ENCODE measurements at places on chromosomes 11 and 22.

DNA sequence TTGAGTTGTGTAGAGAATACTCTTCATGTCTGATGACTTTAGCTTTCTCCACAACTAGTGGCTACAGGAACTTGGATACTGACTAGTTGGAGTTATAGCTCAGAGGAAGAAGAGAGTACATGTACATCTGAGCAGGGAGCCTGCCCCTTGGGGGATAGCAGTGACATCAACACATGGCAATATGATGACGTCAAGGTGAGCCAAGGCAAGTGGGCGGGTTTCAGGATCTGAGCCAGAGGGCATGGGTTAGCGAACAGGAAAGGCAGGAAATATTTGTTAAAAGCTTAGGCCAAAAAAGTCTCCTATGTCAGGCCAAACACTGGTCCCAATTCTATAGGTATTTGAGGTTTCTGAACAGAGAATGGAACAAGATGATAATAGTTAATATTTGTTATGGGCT lies 42.0 kb upstream of the HORMAD2 start:
- DNase-seq = no peak

DNA sequence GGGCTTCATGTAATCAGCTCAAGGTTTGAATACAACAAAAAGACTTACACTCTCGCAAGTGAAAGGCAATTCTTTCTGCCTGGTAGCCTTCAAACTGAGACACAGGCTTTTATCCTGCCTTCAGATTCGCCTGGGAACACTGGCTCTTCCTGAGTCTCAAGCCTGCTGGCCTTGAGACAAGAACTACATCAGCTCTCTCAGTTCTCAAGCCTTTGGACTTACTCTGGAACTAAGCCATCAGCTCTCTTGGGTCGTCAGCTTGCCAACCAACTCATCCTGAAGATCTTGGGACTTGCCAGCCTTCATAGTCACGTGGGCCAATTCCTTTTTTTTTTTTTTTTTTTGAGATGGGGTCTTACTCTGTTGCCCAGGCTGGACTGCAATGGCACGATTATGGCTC lies 35.7 kb upstream of the LRRC10B start:
- no peak for DNase-seq

- DNase-seq = no peak
Measured at GRCh38 chr11:71059662-71060061, 192.7 kb downstream of the SHANK2 start.

GRCh38 chr22:36773935-36774334 lies 2.0 kb downstream of the IFT27 start:
- no peak for DNase-seq

DNA sequence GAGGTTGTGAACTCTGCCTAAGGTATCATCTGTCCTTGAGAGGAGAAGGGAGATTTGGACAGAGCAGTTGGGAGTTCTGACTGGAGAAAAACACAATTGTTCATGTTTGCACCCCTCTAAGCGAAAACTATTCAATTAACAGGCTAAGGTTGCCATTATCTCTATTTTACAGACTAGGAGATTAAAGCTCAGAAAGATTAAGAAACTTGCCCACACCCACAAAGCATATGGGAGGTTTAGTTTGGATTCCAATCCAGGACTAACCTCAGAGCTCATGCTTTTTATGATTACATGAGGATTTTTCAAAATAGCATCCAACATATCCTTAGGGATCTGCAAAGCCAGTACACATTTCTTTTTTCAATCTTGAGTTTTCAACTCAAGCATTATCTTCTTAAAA lies 22.0 kb downstream of the GAB2 start:
- no peak for DNase-seq

GRCh38 chr11:29914203-29914930 lies 102.5 kb downstream of the KCNA4 start:
- no peak for DNase-seq

DNA sequence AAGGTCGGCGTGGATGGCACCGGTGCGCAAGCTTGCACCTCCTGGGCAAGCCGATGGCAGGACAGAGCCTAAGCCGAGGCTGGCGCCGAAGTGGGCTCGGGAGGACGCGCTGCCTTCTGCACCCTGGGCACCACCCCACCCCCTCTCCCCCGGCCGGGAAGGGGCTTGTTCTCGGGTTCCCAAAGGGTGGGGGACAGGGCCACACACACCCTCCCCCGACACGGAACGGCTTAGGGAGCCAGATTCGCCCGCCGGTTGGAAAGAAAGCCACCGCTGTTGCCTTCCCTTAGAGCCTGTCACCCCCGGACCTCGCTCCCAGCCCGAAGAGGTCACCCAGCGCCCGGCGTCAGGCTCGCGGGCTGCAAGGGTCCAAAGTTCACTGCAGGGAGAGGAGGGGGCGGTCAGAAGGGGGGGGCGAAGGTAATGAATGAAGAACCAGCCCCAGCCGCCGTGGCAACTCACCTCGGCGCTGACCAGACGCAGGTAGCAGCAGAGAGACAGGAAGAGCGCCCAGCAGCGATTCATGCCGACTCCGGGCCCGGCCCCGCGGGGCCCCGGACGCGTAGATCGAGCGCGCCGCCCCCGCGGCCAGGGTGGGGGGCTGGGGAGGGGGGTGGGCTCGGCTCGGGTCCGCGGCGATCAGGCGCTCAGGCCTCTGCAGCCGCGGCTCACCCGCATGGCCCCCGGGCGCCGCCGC lies 1.2 kb downstream of the PDGFB start:
- peak; percentile 57 for DNase-seq

DNA sequence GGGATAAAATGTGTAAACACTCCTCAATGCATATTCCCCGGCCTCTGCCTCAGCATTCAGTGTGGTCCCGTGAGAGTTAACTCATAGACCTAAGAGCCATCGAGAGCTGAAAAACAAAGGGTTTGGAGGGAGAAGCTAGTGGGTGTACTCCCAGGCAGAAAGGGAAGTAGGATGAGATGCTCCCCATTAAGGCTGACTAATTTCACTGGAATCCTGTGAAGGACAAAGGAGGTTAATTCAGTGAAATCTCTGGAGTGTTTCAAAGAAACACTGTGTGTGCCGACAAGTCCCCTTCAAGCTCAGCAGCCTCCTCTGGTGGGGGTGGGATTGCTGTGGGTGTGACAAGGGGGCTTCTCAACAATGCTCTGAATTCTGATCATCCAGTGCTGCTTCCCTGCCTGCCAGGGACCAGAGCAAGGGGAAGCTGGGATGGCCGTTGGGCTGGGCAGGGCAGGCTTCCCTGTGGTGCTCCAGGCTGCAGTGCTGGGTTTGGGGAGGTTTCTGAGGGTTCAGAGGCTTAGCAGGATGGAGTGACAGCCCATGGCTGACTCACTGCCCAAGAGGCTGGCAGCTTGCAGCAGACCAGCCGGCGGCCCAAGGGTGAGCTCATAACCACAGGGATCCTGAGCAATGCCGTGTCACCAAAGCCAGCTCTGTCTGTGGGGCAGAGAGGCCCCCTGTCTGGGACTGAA lies 61.4 kb upstream of the BMAL1 start:
- DNase-seq = no peak

DNA sequence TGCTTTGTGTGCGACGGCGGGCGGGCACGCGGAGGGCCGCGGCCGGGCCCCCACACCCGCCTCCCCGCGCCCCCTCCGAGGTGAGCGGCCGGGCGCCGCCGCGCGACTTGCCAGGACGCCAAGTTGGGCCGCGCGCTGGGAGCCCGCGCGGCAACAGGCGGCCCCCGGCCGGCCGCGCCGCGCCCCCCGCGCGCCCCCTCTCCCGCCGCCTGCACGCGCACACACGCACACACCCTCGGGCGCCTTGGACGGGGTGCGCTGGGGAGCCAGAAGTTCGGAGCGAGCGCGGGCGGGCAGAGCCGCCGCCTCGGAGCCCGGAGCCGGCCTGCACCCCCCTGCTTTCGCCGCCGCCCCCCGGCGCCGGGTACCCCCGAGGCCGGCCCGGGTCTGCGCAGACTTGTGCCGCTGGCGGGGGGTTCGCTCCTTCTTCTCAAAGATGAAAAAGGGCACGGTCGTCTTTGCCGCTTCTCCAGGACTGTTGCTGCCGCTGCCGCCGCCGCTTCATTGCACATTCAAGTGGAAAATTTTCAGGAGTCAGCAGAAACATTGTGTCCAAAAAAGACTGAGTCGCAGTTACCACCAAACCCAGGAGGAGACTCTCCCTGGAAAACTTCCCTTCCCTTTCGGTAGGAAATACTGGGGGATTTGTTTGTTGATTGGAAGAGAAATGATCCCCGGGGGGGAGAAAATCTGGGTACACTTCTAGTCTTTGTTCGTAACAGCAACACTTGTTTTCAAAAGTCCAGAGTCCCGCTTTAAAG lies 895 bp downstream of the TEAD1 start:
- DNase-seq = peak; percentile 63

DNA sequence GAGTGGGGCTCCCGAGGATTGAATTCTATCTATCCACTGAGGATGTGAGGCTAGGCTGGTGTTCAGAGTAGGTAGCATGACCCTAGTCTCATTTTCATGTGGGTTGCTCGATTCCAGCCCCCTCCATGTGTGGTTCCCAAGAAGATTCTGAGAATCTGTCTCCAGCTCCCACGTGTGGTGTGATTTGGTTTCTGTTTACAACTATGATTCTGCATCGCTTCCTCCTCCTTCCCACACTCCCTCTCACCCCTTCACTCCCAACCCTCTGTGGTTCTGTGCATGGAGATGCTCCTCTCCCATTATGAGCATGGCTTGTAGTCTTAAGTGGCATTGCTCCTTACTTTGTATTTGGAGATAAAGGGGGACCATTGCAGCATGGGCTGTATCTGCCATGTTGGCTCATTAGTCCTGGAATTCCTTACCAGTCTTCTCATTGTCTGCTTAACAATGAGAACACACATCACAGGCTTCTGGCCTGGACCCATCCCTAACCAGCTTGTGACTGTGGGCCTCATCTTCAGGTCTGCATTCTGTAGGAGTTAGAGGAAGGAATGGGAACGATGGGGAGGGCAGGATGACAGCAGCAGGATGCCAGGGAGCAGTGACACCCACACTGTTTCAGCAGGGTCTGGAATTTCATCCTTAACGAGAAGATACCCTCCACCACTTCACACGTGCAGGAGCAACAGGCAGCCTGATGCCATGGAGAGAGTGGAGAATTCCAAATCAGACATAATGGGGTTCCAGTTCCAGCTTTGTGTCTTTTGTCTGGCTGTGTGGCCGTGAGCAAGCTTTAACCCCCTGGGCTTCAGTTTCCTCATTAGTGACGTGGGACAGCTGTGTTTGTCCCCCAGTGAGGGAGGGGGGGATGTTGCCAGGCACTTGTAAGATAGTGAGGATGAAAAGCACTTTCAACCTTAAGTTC lies 86.0 kb downstream of the CCDC81 start:
- no peak for DNase-seq

DNA sequence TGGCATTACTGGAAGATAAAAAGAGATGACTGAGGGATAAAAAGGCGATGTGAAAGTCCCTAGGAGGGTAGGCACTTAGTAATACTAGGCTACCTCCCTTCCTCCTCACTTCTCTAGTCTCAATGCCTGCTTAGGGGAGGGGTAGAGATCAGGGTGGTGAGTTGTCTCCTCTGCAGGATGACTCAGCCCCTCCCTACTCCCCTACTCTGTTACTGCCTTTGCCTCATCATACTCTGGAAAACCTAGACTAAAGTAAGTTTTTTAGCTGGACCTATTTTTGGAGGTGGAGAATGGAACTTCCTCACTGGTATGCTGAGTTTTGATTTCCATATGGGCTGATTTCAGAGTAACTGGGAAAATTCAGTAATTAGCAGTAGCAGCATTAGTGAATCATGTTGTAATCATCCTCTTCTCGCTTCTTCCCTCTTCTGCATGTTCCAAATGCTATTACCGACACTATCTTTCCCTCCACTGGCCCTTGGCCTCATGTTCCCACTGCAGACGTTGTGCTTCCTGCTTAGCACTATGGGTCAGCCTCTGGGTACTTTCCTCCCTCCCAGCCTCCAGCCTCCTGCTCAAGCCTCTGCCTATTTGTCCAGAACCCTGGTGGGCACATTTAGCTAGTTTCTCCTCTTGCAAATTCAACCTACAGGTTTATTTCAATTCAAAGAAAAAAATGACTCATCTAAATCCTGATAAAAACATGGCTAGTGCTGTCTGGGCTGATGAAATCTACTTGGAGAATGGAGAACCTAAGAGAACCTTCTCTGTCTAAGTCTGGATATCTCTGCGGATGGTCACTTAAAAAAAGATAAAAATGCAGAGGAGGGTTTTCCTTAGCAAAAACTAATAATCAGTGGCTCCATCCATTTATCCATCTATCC lies 281.7 kb downstream of the ST3GAL4 start:
- no peak for DNase-seq

GRCh38 chr11:131191606-131192005 lies 178.8 kb upstream of the NTM start:
- DNase-seq = no peak

DNA sequence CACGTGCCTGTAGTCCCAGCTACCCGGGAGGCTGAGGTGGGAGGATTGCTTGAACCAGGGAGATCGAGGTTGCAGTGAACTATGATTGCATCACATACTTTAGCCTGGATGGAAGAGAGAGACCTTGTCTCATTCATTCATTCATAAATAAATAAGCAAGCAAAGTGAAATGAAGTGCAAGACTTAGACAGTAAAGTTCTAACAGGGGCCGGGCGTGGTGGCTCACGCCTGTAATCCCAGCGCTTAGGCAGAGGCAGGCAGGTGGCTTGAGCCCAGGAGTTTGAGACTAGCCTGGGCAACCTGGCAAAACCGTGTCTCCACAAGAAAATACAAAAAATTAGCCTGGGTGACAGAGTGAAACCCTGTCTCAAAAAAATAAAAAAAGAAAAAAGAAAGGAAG lies 1.6 kb upstream of the ZNF280A start:
- DNase-seq = no peak

DNA sequence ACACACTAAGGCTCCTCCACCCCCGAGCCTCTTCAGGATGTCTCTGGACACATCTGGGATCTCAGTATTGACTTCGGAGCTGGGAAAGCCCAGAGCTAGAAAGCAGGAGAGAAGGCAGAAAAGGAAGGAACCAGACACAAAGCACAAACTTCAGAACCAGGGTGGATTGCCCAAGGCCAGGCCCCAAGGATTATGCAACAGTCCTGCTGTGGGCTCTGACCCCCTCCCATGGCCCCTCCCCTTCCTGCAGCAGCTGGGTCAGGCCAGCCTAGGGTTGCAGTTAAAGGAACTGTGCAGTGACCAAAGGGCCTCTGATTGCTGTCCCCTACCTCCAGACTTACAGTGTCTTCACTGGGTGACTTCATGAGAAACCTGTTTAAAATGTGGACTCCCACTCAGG lies 5.3 kb downstream of the KCNE3 start:
- peak; percentile 86 for DNase-seq

DNA sequence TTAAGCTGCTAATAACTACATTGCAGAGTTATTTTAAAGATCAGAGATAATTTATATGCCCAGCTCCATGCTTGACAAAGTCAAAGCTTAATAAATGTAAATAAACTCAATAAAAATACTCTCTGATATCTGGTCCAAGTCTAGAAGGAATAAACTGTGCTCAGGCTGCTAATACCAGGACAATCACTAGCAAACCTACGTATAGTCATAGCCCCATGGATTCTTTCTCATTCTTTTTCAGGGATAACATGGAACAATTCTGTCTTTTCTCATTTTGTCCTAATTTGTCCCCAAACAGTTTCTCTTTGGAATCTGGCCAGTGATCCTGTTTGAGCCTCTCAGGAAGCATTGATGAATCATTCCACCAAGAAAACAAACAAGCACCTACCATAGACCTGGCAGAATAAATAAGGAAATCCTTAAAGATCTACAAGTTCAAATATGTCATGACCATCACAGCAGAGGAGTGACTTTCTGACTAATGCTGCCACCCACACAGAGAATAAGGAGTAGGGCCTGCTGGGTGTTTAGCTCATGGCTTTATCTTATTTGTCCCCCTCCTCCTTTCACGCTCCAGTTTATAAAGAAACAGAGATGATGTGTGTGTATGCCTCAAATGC lies 14.1 kb upstream of the B3GNT6 start:
- DNase-seq = no peak

- DNase-seq = no peak
Measured at GRCh38 chr11:100585728-100586127, 101.4 kb upstream of the ARHGAP42 start.

Data from left ventricle myocardium superior (tissue), 1 donor.